ENCODE measurements at places on chromosomes 7 and 10.
A peak's percentile ranks its signal among the peaks of the same experiment; 100 is the strongest.

- DNase-seq = no peak
These were observed 47.2 kb upstream of the SFTPD start for GRCh38 chr10:79995979-79996634.

- no peak for DNase-seq
These were observed 897.2 kb downstream of the CNTNAP2 start for GRCh38 chr7:147013825-147014224.

GRCh38 chr7:47946581-47947354, 1.5 kb downstream of the PKD1L1 start:
- no peak for DNase-seq

GRCh38 chr7:48938539-48939295, 14.4 kb downstream of the CDC14C start:
- no peak for DNase-seq

GRCh38 chr7:16066805-16067459, 354.4 kb downstream of the CRPPA start:
- DNase-seq = no peak

DNA sequence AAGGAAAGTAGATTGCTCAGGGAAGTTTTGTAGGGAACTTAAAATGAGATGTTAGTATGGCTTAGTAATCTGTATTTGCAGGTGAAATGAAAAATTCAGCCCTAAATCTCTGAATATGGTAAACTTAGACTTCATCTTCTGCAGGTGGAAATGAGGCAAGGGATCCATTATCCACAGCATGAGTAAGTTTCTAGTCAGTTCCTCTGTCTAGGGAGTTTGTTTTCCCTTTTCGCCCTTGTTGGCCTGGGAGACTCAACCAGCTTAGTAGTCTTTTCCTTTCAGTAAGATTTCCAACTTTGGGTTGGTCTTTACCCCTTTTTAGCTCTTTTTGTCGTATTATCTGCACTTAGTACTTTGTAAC, 65.6 kb downstream of the ZEB1 start:
- no peak for DNase-seq

DNA sequence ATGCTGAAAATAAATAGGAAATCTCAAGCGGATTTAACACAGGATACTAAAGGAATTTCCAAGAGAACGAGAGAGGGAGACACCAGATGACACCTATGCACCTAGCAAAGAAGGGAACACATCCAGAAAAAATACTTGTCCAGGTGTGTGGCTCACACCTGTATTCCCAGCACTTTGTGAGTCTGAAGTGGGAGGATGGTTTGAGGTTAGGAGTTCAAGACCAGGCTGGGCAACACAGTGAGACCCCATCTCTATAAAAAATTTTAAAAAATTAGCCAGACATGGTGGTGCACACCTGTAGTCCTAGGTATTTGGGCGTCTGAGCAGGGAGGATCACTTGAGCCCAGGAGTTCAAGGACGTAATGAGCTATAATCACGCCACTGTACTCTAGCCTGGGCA, 11.2 kb upstream of the CAPZA2 start:
- no peak for DNase-seq

- no peak for DNase-seq
These were observed 137.6 kb downstream of the NRP1 start for GRCh38 chr10:33196710-33197491.

- no peak for DNase-seq
These were observed 37.2 kb downstream of the NKX6-2 start for GRCh38 chr10:132748545-132749370.

DNA sequence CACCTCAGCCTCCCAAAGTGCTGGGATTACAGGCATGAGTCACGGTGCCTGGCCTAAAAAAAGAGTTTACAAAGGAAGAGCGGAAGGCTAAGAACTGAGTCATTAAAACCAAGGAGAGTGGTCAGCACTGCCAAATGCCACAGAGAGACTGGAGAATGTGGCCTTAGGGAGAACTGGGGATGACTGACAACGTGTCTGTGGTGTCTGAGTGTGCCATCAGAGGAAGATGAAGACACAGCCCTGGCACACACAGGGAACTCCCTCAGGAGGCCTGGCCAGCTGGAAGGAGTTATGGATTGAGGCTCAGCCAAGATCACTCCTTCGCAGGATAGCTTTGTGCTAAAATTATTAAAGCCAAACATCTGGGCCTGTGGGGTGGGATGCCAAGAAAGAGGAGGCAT, 3.9 kb upstream of the INA start:
- no peak for DNase-seq

DNA sequence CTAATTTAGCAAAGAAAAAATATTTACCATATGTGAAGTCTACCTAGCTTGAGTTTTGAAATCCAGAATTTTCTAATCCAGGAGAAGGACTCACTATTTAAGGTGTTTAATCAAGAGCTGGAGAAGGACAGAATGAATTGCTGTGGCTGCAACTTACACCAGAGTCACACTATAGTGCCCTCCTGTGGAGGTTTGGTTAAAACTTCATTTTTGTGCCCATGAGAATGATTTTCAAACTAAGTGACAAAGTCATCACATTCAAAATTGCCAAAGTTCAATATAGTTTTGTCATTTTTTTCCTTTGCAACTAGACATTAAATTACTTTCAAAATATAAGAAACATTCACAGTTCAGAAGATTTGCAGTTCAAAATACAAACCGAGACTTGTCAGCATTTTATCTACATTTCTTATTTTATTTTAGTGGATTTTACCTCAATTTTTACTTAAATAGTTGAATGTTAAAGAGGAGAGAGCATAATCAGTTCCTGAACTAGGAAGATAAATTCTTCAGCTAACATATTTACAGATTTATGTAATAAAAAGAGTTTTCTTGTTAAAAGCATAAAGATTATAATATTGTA, 70.7 kb downstream of the CABCOCO1 start:
- DNase-seq = no peak

GRCh38 chr10:21724687-21725367, 190.8 kb downstream of the MLLT10 start:
- DNase-seq = peak; percentile 51

- DNase-seq = no peak
These were observed 38.2 kb downstream of the ANTXRL start for GRCh38 chr10:46325021-46325420.

DNA sequence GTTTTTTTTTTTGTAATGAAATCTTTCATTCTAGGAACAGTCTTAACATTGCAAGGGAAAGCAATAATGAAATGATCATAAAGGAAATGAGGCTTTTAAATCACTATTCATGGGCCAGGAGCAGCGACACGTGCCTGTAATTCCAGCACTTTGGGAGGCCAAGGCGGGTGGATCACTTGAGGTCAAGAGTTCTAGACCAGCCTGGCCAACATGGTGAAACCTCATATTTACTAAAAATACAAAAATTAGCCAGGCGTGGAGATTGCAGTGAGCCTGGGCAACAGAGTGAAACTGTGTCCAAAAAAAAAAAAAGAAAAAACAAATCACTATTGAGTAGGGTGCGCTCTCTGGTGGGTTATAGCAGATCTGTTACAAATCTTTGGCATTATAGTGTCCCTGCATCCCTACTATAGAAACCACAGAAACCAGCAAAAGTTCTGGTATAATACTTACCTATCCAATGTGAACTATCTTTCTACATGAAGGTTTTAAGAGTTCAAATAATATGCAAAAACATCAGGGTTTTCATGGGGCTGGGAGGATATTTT, 72.1 kb downstream of the GLI3 start:
- DNase-seq = no peak

DNA sequence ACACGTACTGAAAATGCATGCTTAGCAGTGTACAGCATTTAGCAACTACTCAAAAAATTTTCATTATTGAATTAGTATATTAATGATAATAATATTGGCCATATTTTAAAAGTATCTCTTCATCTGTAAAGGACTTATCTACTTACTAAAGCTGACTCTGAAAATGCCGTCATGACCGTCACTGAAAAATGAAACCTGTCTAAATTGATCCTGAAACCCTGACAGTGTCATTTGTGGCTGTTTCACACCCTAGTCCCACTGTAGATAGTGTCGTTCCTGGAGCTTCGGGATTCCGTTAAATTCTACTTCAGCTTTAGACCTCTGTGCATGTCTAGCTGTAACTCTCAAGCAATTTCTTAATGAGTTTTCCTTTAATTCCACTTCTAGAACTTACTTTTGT, 35.8 kb upstream of the EZH2 start:
- no peak for DNase-seq

GRCh38 chr10:6601246-6601805, 21.2 kb upstream of the PRKCQ start:
- no peak for DNase-seq

GRCh38 chr10:113657544-113657943, 6.3 kb downstream of the NRAP start:
- no peak for DNase-seq

GRCh38 chr7:148909568-148909967, 25.5 kb upstream of the EZH2 start:
- no peak for DNase-seq

- DNase-seq = peak; percentile 28
These were observed 56.0 kb upstream of the COL13A1 start for GRCh38 chr10:69745698-69746097.

- peak; percentile 68 for DNase-seq
These were observed at the start of gene URGCP for GRCh38 chr7:43906331-43907010. URGCP (minus strand) TSS chr7:43906596; CDS start chr7:43906575, 21 bp downstream.

DNA sequence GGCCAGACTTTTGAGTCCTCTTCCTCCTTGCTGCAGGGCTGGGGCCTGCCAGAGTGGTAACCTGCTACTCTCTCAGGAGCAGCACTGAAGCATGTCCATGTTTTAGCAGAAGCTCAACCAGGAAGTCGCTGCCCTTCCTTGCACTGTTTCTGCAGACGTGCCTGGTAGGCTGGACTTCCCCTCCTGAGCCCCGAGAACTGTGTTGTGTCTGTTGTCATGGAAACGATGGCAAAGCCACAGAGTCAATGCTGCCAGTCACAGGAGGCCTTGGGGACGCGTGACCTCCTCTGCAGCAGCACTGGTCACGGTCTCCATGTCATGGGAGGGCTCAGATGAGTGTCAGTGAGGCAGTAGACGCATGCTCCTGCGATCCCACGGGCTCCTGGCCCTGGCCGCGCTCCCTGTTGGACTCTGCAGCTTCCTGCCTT, 145.5 kb downstream of the FANK1 start:
- peak; percentile 85 for DNase-seq

GRCh38 chr7:47938574-47939165, 9.6 kb downstream of the PKD1L1 start:
- peak; percentile 26 for DNase-seq

- no peak for DNase-seq
These were observed 680.2 kb downstream of the SDK1 start for GRCh38 chr7:3981281-3981680.

GRCh38 chr10:389261-389790, 254.1 kb downstream of the ZMYND11 start:
- DNase-seq = no peak

DNA sequence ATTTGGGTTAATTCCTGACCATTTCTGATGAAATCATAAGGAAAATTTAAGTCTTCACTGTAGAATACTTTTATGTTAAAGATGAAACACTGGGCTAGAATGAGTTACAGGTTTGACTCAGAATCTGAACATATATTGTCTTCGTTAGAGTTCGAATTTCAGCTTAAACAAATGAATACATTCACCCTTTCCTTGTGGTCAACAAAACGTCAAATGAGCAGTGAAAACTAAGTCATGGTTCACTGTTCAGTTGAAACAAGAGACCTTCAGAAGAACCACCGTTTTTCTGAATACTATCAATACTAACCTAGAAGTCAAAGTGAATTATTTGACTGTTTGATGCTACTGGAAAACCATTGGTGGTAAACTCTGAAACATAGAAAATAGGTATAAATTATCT, 235.2 kb upstream of the ZWINT start:
- no peak for DNase-seq

- DNase-seq = no peak
These were observed 100.4 kb upstream of the SEMA3A start for GRCh38 chr7:84294847-84295455.

DNA sequence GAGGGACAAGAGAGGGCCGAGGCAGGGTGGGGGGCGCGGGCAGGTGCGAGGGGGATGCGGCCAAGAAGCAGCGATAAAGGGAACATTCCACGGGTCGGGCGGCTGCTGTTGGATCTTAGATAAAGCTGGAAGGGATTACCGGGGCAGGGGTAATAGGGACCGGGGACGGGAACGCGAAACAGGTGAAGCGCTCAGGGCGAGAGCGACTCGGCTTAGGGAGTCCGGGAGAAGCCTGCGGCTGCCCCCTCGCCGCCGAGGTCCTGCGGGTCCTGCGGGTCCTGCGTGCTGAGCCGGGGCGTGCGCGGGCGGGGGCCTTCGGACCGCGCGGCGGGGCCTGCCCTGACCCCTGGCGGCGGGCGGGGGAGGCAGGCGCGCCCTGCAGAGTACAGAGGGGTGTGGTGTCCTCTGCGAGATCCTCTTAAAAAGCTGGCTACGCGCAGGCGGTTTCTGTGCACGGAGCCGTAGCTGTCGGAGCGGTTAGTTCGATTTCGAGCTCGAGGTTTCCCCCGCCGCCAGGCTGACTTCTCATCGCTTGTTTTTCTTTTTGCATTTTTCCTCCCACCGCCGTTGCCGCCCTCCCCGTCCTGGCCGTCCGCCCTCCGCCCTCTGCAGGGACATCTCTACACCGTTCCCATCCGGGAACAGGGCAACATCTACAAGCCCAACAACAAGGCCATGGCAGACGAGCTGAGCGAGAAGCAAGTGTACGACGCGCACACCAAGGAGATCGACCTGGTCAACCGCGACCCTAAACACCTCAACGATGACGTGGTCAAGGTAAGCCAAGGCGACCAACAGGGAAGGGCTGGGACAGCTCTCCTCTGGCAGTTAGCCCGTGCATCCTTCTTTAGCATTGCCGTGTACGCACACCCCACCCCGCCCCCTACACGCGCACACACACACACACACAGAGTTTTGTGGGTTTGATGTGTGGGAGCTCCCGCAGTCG, 1.4 kb downstream of the CAV1 start:
- DNase-seq = peak; percentile 84

DNA sequence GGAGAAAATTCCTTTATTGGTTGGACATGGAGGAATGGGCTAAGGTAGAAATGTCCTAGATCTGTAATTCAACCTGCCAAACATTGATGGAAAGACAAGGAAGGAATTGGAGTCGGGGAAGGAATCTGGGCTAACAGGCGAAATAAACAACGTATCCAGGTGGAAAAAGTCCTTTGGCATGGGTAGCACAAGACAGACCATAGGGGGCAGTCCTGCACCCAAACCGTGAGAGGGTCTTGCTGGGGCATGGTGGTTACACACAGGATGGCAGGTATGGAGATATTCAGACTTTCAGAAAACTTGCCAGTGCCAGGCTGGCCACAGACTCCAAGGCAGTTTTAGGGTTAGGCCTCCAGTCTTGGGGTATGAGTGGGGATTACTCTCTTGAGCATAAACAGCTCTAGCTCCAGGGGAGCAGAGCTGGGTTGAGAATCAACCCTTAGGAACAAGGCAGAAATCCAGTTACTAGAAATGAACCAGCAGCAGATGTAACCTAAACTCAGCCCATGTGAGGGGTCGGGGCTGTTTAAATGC, 188.6 kb upstream of the GDF10 start:
- no peak for DNase-seq

- DNase-seq = no peak
These were observed 266.5 kb downstream of the HGF start for GRCh38 chr7:81503336-81503735.

- no peak for DNase-seq
These were observed 2.2 kb upstream of the EPC1 start for GRCh38 chr10:32349199-32349585.

All from GM06990 (cell line).